CD8-positive, alpha-beta memory T cell (primary cell): ENCODE measurements at places on chromosomes 12 and 14.
A peak's percentile ranks its signal among the peaks of the same experiment; 100 is the strongest.

DNA sequence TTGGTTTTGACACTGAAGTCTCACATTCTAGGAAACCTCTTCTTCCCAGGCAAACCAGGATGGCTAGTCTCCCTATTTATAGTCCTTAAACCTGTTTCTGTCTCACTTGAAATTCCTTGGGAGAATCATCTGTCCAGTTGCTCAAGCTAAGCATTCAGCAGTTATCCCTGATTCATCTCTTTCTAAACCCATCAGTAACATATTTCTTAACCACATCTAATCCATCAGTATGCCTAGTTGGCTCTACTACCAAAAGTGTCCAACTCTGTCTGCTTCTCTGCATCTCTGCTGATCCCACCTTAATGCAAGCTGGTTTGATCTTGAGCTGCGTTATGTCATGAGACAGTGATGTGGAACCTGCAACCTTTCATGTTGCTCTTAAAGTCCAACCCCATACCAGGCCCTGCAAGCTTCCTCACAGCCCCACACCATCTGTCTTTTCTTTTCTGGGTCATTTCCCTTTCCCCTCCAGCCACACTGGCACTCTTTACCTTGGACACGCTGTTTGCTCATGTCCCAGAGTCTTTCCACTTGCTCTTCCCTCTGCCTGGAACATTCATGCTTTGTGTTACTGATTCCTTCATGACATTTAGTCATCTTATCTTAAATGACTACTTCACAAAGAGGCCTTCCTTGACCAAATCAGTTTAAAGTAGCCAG, 380.8 kb upstream of the RGS6 start:
- no peak for DNase-seq

GRCh38 chr12:69099201-69099837, 140.1 kb upstream of the CPSF6 start:
- no peak for DNase-seq

DNA sequence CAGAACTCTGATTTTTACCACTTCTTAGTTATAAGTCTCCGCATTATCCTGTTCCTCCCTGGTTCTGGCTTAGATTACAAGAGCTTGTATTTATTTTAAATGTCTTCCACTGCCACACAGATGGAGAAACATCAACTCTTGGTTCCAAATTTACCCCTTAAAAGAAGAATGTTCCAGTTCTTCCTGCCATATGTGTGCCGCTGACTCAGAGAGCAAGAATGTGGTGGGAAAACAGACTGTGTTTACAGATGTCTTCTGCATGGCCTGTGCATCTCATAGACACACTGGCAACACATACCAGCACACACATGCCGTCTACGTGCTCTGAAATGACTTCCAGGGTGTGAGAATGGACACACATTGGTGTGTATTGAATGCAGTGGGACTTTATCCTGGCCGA, 383.0 kb downstream of the LRIG3 start:
- DNase-seq = no peak

DNA sequence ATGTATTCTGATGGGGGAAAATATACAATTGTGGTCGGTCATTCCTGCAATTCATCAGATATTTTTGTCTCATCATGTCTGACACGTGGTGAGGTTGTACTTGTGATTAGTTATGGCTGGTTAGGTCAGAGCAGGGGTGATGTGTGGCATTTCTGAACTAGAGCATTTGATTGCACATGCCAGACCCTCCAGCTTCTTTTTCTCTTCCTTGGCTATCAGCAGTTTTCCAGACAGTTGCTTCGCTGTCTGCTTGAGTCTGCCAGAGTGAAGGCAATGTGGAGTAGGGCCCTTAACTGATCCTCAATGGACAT, 25.9 kb downstream of the TMEM117 start:
- DNase-seq = no peak

DNA sequence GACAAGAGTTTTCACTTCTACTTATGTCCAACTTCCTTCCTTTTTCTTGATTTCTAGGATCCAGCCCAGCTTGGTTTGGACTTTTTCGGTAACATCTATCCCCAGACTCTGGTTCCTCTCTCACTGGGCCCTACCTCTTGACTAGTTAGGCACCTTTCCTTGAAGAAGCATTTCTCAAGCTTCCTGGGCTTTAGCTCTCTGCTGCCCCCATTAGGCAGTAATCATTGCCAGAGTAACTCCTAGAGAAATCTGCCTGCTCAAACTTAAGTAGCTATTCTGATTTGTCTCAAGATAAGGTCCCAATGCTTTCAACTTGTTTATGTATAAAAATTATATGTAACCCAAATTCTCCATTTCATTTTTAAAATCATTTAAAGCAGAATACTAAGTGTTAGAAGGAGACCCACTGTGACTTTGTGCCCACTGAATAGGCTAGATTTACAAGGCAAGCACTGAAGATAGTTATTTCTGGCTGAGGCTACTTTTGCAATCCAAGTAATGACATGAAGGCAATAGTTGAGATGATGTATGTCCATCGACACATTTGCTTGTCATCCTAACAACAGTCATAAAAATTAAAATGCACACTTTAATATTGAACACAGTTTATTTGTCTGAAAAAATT, 275.0 kb upstream of the G2E3 start:
- no peak for DNase-seq

DNA sequence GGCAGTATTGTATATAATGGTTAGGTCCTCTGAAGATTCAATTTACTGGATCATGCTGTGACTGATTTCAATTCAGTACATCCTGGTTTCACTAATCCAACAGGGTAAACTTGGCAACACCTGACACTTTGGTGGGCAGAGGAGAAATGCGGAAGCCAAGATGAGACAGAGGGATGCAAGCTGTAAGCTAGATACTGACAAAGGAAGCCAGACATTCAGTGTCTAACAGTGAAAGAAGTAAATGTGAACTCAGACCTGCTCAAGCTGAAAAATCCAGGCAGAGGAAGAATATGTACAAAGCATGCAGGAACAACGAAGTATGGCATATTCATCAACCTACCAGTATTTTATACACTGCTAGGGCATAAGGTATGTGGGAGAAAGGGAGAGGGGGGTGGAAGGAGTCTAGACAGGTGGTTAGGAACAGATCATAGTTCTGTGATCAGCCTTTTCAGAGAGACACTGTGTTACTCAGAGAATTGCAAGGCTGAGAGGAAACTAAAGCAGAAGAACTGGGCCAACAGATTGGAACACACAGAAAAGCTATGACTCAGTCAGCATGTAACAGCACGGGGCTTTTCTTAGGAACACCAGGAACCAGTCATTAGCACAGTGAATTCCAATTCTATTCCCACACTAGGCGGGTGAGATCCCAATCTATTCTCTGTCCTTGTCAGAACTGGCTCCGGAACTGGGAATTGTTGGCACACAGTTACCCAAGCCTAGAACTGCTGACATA, 40.3 kb downstream of the NELL2 start:
- DNase-seq = peak; percentile 21

GRCh38 chr12:51744235-51744634, 104.3 kb downstream of the FIGNL2 start:
- no peak for DNase-seq

- no peak for DNase-seq
These were observed 32.0 kb upstream of the SPPL3 start for GRCh38 chr12:120936197-120936596.

DNA sequence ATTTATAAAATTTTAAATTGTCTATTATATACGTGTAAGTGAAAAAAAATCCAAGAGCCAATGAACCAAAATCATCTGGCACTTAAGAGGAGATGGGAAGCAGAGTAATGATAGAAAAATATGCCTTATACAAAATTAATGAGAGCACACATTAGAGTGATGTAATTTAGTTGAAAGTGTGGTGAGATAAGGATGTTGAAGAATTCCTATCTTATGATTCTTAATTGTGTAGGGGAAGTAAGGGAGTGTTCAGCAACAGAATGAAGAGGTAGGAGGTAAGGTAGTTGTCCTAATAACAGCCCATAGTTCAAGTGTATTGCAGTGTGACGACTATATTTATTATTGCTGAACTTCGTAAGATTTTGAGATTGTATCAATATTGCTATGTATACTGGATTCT, 843.4 kb upstream of the FLRT2 start:
- no peak for DNase-seq

GRCh38 chr12:64821116-64821630, 3.3 kb upstream of the TBC1D30 start:
- no peak for DNase-seq

- no peak for DNase-seq
These were observed 232.7 kb upstream of the ABCD2 start for GRCh38 chr12:39852346-39852745.

DNA sequence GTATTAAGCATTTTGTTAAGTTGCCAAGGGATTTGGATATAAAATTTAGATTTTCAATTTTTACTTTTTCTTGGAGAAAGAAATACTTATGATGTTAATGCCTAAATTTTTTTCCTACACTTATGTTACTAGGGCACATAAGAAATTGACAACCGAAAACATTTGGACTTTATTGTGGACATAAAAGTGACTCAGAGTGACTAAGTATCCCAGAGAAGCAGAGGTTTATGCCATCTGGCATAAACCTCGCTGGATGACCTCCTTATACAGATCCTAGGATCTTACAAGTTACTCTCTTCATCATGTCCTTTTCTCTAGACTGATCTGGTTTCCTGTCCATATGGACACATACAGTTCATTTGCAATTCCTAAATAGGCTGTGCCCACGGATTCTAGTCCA, 89.8 kb downstream of the RERG start:
- DNase-seq = no peak

DNA sequence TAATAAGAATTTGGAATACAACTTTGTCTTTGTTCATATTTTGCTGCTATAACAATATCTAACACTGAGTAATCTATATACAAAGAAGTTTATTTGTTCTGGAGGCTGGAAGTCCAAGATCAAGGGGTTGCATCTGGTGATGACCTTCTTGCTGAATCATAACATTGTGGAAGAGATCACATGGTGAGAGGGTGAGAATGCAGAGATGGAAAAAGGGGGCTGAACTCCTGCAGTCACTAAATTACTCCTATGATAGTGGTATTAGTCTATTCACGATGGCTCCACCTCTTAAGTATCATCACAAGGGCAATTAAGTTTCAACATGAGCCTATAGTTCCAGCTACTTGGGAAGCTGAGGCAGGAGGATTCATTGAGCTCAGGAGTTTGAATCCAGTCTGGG, 4.5 kb upstream of the AKAP6 start:
- no peak for DNase-seq

- no peak for DNase-seq
These were observed 7.9 kb downstream of the OTOGL start for GRCh38 chr12:80107221-80107620.

DNA sequence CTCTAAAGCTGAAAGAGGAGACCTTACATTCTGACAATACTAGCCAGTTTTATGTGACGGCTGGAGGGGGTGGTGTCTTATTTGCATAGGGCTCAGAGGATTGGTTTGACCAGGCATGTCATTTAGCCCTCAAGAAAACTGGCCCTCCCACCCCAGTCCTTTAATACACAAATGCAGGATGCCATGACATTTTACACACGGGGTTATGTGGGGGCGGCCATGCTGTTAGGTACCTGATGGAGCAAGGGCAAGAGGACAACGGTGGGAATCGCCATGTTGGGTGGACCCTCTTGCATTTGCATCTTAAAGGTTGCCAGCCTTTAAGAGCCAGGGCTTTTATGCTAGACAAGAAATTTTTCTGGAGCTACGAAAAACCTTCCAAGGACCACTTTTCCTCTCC, 23.3 kb downstream of the MDM2 start:
- no peak for DNase-seq

- DNase-seq = no peak
These were observed 190.5 kb upstream of the PLXNC1 start for GRCh38 chr12:93957870-93958269.

- DNase-seq = no peak
These were observed 343.4 kb downstream of the MED13L start for GRCh38 chr12:115934046-115934445.

DNA sequence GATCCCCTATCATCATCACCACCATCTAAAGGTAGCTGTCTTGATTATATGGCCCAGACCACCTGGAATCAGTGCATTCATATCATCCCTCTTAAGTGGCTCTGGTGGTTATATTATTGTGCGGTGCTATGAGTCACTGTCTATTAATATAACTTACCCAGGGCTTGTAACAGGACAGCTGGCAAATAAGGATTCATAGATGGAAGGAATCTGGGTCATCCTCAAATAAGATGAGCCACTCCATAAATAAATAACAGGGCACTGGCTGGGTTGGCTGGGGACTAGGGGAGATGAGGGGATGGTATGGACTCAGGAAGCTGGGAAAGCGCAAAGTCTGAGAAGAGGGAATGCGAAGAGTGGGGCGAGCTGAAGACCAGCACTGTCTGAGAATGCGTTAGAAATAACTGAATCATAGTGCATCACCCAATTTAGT, 216.1 kb downstream of the NUAK1 start:
- no peak for DNase-seq

GRCh38 chr14:21309238-21309636, 29.4 kb downstream of the RPGRIP1 start:
- DNase-seq = no peak

DNA sequence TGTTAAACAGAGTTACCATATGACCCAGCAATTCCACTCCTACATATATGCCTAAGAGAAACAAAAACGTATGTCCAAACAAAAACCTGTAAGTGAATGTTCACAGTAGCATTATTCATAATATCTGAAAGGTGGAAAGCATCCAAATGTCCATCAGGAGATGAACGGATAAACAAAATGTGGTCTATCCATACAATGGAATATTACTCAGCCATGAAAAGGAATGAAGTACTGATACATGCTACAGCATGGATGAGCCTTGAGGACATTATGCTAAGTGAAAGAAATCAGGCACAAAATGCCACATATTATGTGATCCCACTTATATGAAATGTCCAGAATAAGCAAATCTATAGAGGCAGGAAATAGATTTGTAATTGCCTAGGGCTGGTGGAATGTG, 16.8 kb downstream of the MOK start:
- DNase-seq = no peak

DNA sequence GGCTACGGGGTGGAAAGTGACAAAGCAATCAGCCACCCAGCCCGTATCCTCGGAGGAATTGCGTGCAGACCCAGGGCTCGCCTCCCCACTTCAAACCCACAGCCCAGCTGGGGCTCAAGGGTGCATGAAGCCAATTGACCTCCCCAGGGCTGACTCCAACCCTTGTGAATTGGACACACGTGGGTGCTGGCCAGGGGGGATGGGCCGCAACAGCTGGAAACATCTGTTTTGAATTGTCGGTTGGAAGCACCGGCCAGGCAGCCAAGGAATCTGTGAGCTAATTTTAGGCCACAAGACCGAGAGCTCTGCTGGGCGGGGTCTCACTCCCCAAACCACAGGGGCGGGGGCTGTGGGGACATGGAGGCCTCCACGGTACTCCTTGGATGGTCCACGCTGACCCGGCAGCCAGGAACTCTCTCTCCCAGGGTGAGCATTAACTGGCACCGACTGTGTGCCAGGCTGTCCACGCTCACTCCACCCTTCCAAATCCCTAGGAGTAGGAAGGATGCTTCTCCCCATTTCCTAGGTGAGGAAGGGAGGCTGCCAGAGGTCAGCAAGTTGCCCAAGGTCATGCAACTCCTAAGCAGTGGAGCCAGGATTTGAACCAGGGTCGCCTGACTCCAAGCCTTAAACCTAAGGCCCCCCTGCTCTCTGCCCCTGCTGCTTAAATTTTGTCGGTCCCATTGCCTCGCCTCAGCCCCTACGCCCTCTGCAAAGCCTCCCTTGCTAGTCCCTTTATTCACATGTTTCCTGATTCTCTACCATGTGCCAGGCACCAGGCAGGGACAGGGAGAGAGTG, 11.9 kb upstream of the TMEM119 start:
- DNase-seq = no peak

GRCh38 chr14:91361233-91361811, 56.3 kb downstream of the CCDC88C start:
- no peak for DNase-seq
